Left ventricle myocardium superior (tissue), 1 donor: ENCODE measurements at places on chromosomes 1 and 21.

DNA sequence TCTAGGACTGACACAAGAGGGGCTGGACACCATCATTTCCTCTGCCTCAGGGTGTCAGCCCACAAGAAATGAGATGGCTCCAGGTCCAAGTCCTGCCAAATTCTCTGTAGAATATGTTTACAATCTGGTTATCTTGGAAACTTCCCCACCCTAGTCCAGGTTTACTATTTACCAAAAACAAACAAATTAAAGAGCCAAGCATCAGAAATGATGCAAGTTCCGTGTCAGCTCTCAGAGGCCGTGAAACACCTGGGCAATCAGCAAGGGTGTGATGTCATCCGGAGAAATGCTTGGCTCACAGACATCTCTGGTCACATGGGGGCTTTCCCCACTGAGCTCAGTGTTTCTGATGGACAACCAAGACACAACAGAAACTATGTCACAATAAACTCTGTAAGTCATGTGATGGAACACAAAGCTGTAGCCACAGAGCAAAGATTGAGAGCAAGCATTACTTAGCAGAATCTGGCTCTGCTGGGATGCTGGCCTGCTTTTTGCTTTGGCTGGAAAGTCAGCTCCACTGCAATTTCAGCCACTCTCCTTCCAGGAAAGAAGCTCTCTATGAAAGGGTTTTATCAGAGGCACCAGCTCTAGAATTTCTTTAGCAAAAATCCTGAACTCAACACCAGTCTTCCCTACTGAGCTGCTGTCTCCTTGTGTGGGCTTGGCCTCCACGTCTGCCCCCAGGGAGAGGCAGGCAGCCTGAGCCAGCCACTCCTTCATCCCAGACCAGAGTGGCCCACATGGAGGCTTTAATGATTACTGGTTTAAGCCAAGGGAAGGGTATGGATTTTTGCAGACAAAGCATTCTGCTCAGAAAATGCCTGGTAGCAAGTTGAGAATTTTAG is 55.9 kb downstream of the NENF start:
- no peak for DNase-seq

GRCh38 chr1:158089925-158090637 is 90.6 kb upstream of the CD1D start:
- DNase-seq, result no peak

- no peak for DNase-seq
These were observed 13.0 kb downstream of the KCNC4 start for GRCh38 chr1:110223127-110223526.

DNA sequence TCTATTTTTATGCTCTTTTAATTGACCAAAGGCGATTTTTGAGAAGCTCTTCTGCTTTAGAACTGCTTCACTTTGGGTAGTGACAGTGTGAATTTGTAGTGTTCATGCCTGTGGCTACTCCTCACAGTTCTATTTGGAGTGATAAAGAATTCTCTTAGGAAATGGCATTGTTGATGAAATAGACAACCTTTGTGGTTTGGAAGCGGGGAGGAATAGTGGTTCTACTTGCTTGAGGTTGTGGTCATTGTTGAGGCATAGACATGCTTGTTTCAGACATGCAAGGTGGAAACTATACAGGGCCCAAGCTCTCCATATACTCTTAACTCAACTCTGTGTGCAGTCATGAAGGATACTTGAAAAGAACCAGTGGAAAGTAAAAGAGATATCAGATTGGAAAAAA is 481.1 kb upstream of the NEGR1 start:
- no peak for DNase-seq

DNA sequence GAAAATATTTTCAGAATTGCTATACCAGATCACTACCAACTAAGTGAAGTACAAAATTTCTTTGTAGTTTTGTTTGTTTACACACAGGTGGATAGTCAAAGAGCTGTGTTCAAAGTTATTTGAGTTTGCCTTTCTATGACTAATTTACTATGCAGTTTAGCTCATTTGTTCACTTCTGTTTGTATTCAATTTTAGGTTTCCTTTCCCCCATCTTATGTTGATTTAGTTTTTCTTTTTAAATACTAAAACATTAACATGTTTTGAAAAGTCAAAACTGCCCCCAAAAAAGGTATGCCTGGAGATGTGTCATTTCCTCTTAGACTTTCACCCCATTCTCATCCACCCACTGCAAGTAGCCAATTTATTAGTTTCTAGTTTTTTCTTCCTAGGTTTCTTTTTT is 18.7 kb upstream of the RIPPLY3 start:
- DNase-seq, result no peak
